NCI-H510A (cell line): ENCODE measurements at places on chromosomes 11 and 22.

DNA sequence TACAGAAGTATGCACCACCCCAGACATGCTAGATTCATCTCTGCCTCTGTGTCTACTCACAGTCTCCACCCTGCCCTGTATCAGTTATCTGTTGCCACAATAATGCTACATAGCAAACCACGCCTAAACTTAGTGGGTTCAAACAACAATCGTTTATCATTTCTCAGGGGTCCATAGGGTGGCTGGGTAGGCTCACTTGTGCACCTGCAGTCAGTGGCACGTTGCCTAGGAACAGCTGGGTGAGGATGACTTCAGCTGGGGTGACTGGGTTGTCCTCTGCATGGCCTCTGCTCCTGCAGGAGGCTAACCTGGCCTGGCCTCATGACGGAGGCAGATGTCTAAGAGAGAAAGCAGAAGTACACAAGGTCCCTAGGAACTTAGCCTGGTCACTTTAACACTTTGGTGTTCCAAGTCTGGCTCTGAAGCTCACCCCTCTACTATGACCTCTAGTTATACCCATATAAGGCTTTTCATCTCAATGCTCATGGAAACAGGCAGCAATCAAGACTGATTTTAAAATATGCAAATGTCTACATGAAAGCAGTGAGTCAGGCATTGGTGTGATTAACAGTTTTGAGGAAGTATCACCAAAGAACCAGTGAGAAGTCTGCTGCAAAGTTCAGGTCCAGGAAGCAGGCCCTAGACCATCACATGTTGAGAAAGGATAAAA is 10.7 kb downstream of the OLFML1 start:
- DNase-seq: no peak

DNA sequence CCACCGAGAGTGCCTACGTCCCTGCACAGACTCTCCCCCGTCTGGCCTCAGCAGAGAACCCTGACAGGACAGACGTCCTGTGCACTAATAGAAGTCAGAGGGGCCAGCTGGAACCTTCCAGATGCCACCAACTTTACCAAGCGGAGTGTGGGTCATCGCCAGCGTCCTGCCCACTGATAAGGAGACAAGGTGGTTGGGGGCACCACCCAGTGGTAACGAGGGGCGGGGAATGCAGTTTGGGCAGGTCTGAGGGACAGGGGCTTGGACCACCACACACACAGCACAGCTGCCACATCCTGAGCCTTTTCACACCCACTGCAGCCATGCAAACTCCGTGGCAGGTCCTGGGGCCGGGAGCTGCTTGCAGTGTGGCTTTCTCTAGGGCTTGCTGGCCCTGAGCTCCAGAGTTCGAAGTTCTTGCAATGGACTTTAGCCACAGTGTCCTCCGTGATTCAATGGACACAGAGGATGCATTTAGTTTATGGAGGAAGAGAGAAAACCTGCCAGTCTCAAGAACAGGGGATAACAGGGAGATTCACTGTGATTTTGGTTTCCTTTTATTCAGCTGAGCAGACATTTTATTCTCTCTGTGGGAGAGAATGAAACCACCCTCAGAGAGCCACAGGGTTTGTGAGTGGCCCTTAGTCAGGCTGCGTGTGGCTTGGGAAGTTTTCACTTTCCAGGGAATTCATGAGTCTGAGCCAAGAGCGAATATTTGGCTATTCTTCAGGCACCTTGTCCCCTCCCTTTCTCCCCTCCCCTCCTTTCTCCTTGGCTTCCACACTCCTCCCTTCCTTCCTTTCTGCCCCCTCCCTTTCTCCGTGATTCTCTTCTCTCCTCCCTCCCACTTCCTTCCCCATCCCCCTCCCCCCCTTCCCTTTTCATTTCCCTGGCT is 13.1 kb downstream of the MRGPRG start:
- DNase-seq: no peak

DNA sequence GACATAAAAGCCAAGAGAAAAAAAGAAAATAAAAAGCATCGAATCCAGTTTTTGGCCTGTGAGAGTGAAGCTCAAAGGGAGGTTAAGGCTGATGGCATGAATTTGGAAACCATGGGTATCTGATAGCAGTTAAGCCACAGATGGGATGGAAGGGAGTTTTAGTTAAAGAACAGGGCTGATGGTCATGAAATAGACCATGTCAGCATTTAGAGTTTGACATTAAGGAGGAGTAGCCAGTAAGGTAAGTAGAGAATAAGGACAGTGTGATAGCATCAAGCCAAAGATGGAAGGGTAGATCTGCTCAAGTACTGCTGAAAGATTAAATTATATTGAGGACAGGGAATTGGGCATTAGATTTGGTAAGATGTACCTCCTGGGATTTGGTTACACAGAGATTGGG is 826.5 kb downstream of the NTM start:
- DNase-seq: no peak

DNA sequence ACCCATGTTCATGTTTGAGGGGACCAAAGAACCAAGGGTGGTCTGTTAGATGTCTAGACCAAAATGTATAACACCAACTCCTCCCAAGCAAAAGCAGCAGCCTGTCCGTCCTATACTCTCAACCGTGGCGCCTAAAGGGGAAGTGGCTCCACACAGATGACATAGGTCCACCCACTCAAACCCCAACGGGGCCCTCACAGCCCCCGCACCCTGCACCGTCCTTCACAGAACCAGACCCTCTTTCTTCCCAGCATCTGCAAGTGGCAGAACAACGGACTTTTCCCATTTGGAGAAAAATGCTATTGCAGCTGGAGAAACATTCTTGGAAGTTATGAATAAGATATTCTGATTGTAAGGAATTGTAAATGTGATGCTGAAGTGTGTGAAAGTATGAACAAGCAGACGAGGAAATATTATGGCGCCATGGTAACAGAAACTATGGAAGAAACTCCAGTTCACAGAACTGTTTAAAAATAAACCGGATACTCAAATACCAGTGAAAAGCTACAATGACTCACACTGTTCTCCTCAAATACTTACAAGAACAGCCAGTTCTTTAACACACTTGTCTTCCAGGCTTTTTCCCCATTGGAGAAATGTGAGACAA is 76.5 kb upstream of the ARFGAP3 start:
- DNase-seq: no peak

- no peak for DNase-seq
Measured at GRCh38 chr11:115741376-115742107, 237.3 kb upstream of the CADM1 start.

GRCh38 chr11:4619514-4619913 is 11.5 kb upstream of the TRIM68 start:
- no peak for DNase-seq

- no peak for DNase-seq
Measured at GRCh38 chr22:44192816-44193534, 12.2 kb downstream of the PARVG start.

- DNase-seq: no peak
Measured at GRCh38 chr11:122202161-122202950, 86.3 kb upstream of the BLID start.

GRCh38 chr11:34576331-34576730 is 44.6 kb upstream of the EHF start:
- DNase-seq: no peak

GRCh38 chr11:12026331-12027211 is 18.1 kb upstream of the DKK3 start:
- no peak for DNase-seq
